ENCODE measurements at places on chromosomes 3 and 15.

- DNase-seq: no peak
These were observed 41.1 kb downstream of the TNFAIP8L3 start for GRCh38 chr15:51053571-51053970.

GRCh38 chr3:12585181-12585580 lies 28.3 kb downstream of the MKRN2 start:
- no peak for DNase-seq

DNA sequence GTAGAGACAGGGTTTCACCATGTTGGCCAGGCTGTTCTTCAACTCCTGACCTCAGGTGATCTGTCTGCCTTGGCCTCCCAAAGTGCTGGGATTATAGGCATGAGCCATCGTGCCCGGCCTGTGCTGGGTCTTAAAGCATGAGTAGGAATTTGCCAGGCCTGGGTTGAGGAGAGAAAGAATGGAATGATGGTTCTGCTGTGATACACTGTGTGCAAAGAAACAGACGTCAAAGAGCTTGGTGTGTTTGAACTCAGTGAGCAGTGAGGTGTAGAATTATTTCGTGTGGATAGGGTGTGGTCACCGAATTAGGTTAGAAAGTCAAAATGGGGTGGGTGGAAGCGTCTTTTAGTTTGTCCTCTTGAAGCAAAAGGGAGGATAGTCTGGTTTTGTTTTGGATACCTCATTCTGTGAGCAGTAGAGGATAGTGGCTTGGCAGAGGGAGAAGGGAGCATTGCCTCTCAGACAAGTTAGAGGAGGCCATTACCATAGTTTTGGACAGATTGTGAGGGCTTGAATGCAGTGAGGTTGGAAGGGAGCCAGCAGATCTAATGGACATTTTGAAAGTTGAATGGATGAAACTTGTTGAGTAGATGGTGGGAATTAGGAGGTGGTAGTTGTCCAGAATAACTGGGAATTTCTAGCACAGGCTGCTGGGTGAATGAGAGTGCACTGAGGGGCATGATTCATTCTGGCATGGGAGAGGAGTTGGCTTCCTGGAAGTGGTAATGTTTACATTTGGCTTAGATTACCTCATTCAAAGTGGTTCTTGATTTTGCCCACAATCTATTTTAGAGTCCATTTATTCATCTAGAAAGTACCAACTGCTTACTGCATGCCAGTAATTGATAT lies 27.2 kb downstream of the AKAP13 start:
- peak; percentile 64 for DNase-seq

DNA sequence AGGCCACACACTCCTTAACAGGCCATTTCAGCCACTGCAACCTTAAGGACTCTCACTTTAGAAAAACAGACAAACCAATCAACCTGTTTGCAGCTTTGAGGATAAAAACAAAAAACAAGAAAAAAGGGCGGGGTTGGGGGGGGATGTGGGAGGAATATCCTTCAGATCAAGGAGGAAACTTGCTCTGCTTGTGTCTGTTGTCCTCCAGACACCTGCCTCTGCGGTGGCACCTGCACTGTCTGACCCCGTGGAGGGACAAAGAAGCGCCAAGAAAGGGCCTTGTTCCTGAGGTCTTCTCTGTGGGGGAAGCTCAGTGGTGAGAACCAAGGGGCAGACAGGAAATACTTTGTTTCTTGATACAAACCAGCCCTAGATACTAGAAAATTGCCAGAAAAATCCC lies 70.5 kb downstream of the POLR2M start:
- no peak for DNase-seq

DNA sequence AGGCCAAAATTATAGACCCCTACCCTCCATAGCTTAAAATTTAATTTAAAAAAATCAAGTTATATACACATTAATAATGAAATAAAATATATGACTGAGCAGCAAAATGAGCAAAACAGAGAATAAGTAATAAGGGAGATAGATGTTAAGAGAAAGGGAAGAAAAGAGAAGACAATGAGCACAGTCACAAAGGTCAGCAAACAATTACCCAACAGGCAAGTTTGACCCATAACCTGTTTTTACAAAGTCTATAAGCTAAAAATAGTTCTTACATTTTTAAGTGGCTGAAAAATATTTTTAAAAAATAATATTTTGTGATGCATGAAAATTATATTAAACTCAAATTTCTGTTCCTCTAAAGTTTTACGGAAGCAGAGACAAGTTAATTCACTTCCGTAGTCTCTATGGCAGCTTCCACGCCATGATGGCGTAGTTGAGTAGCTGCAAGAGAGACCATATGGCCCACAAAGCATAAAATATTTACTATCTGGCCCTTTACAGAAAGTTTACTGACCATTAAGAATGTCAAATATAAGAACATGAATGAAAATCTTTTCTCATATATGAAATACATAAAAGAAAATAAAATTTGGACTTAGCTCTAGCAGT lies 47.5 kb downstream of the ACAP2 start:
- no peak for DNase-seq

GRCh38 chr3:3260870-3261269 lies 81.4 kb upstream of the CRBN start:
- DNase-seq: no peak

- no peak for DNase-seq
These were observed 93.2 kb downstream of the ATP11B start for GRCh38 chr3:182886497-182886896.

GRCh38 chr3:45628746-45629145 lies 34.2 kb downstream of the LIMD1 start:
- no peak for DNase-seq

GRCh38 chr3:66303491-66303901 lies 82.7 kb downstream of the SLC25A26 start:
- no peak for DNase-seq

- no peak for DNase-seq
These were observed 83.3 kb downstream of the SCN11A start for GRCh38 chr3:38968403-38968802.

DNA sequence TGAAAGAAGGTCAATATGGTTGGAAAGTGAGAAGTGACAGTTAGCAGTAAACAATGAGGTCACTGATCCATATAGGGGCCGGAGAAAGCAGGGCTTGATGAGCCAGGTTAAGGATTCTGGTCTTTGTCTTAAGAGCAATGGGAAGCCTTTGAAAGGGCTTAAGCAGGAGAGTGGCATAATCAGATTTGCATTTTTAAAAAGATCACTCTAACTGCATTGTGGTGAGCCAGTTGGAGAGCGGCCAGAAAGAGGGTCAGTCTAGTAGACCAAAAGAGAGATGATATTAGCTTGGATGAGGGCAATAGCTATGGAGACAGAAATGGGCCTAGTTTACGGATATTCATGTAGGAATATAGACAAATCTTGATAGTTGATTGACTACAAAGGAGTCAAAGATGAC lies 46.6 kb downstream of the CPNE4 start:
- DNase-seq: no peak

DNA sequence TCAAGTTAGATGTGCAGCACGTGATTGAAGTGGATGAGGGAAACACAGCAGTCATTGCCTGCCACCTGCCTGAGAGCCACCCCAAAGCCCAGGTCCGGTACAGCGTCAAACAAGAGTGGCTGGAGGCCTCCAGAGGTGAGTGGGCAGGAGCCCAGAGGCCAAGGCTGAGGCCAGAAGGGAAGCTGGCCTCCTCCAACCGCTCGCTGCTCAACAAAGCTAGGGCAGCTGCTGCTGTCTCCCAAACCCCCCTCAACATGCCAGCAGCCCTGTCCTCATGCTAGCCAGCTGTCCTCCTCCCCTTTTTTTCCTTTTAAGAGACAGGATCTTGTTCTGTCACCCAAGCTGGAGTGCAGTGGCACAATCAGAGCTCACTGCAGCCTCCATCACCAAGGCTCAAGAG lies 57.0 kb downstream of the BOC start:
- no peak for DNase-seq

DNA sequence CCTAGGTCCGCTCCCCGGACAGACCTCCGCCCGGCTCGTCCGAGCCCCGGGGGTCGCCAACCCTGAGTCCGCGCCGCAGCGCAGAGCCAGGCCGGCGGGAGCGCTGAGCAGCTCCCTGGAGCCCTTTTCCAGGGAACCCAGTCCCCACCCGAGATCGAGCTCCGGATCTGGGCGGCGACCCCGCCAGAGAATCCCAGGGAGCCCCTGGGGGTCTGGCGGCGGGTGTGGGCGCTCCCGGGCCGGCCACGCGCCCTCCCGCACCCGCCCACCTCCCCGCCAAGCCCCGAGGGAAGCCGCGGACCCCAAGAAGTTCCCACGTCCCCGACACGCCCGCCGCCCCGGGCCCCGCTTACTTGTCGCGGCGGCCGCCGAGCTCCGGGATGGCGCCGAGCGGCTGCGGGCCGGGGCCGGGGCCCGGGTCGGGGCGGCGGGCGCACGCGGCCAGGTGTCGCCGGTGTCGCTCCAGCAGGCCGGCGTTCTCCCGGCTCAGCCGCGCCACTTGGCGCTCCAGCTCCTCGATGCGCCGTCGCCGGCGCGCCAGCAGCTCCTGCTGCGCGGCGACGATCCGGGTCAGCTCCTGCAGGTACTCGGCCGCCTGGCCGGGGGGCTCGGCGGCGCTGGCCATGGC lies 137.7 kb downstream of the NUP210 start:
- DNase-seq: no peak

- no peak for DNase-seq
These were observed 77.1 kb downstream of the IQSEC1 start for GRCh38 chr3:12996181-12996506.

- DNase-seq: no peak
These were observed 773.7 kb upstream of the NR2F2 start for GRCh38 chr15:95556866-95557225.

DNA sequence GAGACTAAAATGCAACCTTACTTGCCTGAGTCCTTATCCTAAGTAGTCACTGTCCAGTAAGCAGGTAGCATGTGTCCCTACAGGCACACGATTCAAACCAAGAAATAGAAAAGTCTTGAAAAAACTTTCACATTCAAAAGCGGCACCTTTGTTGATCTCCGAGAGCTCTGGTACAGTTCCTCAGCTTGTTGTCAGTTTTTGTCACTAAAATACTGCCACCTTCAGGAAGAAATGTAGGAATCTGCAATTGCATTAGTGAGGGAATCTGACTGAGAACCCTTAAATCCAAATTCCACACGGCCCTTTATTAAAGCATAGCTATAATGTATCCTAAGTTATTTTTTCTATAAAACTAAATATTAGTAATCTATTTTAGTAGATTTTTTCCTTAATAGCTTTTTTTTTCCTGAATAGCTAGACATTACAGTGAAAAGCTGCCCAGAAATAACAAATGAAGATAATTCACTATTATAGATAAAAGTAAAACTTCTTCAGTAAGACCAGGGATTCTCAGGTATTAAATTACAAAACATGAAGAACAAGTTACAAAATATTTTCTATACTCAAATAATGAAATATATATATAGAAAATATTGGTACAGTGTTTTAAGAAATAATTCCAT lies 44.0 kb downstream of the CCDC54 start:
- peak; percentile 52 for DNase-seq

DNA sequence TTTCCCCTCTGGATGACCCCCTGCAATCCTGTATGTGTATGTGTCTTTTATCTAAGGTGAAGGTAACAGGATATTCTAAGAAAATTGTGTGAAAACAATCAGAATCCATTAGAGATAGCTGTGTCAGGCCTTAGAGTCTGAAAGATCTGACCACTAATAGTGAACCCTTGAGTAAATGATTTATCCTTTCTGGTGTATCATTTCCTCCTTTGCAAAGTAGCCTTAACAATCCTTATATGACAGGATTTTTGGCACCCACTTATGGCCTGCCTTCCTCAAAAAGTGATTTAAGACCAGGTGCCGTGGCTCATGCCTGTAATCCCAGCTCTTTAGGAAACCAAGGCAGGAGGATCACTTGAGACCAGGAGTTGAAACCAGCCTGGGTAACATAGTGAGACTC lies 110.2 kb downstream of the RBPMS2 start:
- no peak for DNase-seq

GRCh38 chr15:101183226-101183930 lies 68.5 kb downstream of the CHSY1 start:
- no peak for DNase-seq

- DNase-seq: no peak
These were observed 56.6 kb upstream of the ZPLD1 start for GRCh38 chr3:102378216-102378615.

GRCh38 chr3:69250014-69250413 lies 127.6 kb upstream of the LMOD3 start:
- no peak for DNase-seq

GRCh38 chr15:88954431-88955277 lies 41.5 kb upstream of the MFGE8 start:
- DNase-seq: peak; percentile 3

DNA sequence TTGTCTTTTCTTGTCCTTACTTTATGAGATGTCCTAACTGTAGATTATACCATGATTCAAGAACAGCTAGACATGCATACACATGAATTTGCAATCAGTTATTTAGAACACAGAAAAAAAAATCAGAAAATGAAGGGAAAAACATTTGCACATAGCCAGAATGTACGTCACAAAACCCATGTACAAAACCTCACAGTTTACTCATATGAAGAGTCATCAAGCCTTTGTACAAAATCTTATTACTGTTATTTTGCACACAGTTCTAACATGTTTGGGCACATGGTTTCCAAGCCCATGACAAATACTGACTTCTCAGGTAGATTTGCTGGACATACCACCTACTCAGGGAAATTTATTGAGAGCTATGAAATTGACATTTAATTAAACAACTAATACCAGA lies 48.2 kb downstream of the MAP3K13 start:
- DNase-seq: no peak

DNA sequence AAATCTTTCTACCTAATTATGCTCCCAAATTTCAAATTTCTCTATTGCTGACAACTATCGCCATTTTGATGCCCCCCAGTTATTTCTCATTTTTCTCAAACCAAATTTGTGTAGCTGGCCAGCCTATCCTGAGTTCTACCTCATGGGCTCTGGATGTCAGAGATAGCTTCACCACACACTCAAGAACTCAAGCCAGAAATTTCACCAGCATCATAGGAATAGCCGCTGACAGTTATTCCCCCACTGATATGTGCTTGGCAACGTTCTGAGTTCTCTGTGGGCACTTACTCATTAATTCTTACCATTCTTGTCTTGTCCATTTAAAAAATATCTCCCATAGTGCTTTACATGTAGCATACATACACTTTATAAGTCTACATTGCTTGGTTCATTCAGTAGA lies 264.7 kb downstream of the FHIT start:
- no peak for DNase-seq

DNA sequence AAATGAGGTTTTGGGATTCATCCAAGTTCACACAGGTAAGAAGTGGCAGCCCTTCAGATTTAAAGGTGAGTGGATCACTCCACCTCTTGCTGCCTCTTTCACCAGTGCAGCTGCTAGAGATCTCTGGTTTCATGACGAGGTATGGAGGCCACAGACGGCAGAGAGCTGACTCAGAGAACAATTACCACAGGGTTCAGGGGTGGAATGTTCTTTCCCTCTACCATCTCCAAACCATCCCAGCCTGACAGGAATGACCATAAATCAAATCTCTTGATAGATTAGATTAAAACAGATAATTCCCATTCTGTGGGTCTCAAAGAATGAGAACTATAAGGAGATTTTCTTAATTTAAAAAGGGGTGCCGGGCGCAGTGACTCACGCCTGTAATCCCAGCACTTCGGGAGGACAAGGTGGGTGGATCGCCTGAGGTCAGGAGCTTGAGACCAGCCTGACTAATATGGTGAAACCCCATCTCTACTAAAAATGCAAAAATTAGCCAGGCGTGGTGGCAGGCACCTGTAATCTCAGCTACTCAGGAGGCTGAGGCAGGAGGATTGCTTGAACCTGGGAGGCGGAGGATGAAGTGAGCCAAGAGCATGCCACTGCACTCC lies 174.2 kb upstream of the ATP11B start:
- DNase-seq: no peak
